LHCN-M2 (cell line): ENCODE measurements at places on chromosomes 3 and 15.
A peak's percentile ranks its signal among the peaks of the same experiment; 100 is the strongest.

- no peak for DNase-seq
Measured at GRCh38 chr3:28586325-28586724, 237.7 kb upstream of the AZI2 start.

GRCh38 chr3:141128126-141128777 is 77.1 kb downstream of the SPSB4 start:
- no peak for DNase-seq

DNA sequence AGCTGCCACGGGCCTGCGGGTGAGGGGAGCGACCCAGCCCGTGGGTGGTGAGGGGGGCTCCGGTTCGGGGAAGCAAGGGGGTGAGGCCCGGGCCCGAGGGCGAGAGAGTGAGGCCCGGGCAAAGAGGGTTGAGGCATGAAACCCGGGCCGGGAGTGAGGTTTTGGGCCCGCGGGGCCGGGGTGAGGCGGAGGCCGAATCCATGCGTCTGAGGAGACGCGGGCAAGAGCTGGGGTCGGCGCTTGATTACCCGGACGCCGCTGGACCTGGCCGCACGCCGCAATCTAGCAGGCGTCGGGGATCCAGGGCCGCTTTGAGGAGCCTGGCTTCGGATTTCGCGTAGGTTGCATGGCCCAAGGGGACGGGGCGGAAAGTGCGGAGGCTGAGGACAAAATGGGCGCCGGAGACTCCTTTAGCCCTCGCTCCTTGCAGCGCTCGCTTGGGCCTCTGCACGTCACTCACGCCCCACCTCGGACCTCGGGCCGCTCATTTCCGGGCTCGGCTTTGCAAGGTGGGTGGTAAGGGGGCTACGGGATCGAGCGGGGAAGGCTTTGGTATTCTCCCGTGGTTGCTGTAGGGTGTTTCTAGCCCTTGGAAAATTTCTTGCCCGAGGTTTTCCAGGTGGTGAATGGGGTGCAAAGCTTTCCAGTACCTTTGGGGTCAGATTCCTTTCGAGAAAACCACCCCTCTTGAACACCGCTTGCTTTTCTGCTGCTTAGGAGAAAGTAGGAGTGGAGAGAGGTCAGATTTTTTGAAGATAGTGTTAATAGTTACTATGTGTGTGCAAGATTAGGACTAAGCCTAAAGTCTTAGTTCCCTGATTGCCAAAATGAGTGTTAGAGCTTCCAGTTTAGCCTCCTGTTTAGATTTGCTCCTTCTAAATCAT is 827 bp downstream of the SLC25A36 start:
- DNase-seq, result peak; percentile 63

GRCh38 chr15:99224372-99225214 is 24.8 kb downstream of the TTC23 start:
- DNase-seq, result no peak

GRCh38 chr15:100341239-100341749 is 481 bp downstream of the ADAMTS17 start:
- DNase-seq, result no peak

DNA sequence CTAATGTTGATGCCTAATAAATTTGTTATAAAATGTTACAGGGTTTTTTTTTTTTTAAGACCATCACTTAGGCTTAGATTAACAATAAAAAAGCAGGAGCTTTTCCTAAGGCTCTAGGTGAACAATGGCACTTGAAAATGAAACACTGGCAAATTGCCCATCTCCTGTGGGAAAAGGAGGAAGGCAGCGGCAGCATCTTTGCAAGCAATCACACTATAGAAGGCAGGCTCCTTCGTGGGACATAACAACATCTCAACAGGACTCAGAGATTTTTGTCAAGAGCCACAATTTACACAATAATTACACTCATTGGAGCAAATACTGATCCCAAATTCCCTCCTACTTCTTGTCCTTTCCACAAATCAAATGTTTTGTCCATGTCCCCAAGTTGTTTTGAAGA is 646.7 kb downstream of the ROBO2 start:
- DNase-seq, result no peak

DNA sequence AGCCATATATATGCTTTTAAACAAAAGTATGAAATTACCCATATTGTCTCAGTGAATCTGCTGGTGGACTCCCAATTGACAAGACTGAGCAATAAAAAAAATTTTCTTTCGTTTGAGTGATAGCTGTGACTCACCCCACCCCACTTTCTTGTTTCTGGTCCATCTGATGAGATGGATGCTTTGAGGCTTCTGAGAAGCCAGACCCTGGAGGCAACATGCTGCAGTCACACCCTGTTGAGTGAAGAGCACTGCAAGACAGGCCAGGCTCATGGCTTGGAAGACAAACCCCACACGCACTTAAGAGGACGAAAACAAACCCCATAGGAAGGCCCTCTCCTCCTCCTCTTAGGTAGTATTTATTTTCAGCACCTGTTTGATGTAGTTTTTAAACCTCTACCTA is 276.0 kb upstream of the TTC14 start:
- no peak for DNase-seq

GRCh38 chr3:69542089-69542804 is 156.4 kb upstream of the FRMD4B start:
- DNase-seq, result no peak

DNA sequence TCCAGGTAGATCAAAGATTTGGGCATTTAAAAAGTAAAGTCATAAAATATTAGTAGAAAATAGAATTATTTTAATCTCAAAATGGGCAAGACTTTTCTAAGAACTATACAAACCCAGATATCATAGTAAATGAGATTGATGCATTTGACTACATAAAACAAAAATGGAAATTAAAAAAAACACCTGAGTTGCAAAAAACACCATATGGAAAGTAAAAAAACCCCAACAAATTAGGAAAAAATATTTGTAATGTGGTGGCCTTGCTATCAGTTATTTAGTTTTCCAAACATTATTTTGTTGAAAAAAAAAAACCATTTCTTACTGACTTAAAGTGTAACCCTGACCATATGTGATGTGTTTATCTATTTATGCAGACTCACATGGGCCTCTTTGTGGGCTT is 97.2 kb downstream of the PDCD6IP start:
- DNase-seq, result no peak

DNA sequence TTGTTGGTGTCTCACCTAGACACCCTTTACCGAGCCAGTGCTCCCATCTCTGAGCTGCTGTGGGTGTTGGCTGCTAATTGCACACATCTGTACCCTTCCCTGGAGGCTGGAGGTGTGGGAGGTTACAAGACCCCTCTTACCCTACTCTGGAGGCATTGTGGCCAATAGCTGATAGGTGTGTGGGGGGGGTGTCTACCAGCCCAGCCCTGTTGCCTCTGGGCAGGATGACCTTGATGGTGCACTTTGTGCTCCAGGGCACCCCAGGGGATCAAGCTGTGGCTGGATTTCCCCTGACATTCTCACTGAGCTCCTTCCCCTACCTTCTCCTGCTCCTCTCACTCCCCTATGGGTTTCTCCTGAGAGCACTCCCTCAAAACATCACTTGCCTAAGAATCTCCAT is 104.7 kb upstream of the ADPGK start:
- no peak for DNase-seq

GRCh38 chr3:196569003-196569516 is 600 bp downstream of the FBXO45 start:
- DNase-seq, result peak; percentile 24

DNA sequence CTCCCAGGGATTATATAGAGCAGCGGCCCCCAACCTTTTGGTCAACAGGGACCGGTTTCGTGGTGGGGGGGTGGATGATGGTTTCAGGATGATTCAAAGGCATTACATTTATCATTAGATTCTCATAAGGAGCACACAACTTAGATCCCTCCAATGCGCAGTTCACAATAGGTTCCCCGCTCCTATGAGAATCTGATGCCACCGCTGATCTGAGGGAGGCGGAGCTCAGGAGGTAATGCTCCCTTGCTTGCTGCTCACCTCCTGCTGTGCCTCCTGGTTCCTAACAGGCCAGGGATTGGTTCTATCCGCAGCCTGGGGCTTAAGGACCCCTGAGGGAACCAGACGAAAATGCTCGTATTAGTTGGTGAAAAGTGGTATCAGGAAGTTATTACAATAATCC is 1.3 kb upstream of the HACD2 start:
- peak; percentile 62 for DNase-seq

DNA sequence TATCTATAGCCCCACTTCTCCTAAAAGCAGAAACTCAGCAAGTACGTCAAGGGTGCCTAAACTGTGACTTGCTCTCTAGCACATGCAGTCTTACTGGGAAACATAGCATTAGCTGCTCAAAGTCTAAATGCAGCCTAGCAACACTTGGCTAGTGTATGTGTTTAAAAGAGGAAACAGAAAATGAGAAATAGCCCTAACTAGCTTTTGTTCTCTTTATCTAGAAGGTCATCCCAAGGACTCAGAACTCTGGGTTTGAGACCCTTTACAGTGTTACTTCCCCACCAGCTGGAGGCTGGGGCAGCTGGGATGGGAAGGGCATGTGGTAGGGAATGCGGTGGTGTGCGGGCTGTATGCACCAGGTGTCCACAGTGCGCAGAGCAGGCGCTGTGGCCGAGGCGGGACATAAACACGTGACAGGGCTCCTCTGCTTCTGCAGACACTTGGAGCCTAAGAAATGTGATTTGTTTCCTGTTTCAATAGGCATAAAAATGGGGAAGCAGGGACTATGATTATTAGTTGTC is 13.3 kb downstream of the ETV5 start:
- DNase-seq, result no peak

DNA sequence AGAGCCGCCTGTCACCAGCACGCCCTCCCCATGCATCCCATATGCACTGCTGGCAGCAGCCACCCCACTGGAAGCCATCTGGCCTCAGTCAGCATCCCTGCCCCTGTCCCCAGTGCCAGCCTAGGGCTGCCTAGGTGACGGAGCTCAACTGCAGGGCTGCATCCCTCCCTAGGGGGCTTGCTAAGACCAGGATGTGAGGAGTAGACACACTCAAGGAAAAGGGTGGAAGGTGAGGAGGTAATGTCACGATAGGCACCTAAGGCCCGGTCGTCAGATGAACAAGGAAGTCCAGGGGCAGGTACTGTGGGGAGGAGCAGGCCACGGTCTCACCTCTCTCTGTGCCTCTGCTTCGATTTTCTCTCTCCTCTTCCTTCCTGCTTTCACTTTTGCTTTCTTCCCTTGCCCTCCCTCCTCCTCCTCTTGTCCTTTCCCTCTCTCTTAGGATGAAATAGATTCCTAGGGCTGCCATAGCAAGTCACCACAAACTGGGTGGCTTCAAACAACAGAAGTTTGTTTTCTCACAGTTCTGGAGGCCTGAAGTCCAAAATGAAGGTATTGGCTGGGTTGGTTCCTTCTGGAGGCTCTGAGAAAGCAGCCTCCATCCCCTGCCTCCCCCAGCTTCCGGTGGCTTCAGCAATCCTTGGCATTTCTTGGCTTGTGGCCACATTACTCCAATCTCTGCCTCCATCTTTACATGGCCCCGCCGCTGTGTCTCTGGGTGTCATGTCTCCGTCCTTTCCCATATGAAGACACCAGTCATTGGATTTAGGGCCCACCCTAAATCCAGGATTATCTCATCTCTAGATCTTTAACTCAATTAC is 298.3 kb downstream of the SHQ1 start:
- DNase-seq, result no peak

DNA sequence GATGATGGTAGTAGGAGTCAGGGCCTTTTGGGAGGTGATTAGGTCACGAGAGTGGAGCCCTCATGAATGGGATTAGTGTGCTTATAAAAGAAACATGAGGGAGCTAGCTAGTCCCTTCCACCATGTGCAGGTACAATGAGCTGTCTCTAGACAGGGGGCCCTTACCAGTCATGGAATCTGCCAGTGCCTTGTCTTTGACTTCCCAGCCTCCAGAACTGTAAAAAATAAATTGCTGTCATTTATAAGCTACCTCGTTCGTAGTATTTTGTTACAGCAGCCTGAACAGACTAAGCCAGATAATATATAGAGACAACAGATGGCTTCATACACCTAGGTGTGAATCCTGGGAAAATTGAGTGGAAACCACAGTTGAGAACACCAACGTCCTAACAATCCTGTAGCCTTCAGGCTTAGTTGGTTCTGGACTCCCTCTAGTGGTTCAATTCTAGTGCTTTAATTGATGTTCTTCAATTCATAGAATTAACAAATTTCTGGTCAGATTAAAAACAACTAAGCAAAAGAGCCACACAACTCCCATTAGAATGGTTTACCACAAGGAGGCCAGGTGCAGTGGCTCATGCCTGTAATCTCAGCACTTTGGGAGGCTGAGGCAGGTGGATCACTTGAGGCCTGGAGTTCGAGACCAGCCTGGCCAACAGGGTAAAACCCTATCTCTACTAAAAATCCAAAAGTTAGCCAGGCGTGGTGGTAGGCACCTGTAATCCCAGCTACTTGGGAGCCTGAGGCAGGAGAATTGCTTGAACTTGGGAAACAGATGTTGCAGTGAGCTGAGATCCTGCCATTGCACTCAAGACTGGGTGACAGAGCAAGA is 21.3 kb upstream of the GATM start:
- DNase-seq, result peak; percentile 61

GRCh38 chr3:107514453-107514852 is 8.3 kb upstream of the BBX start:
- no peak for DNase-seq

GRCh38 chr15:63088533-63089245 is 33.0 kb upstream of the LACTB start:
- DNase-seq, result no peak

GRCh38 chr15:84816694-84817465 is at the start of gene ALPK3:
ALPK3 (plus strand) TSS chr15:84817356; CDS start chr15:84817453, 97 bp downstream.
- peak; percentile 83 for DNase-seq
